ENCODE measurements at places on chromosomes 4 and X.
A peak's percentile ranks its signal among the peaks of the same experiment; 100 is the strongest.

DNA sequence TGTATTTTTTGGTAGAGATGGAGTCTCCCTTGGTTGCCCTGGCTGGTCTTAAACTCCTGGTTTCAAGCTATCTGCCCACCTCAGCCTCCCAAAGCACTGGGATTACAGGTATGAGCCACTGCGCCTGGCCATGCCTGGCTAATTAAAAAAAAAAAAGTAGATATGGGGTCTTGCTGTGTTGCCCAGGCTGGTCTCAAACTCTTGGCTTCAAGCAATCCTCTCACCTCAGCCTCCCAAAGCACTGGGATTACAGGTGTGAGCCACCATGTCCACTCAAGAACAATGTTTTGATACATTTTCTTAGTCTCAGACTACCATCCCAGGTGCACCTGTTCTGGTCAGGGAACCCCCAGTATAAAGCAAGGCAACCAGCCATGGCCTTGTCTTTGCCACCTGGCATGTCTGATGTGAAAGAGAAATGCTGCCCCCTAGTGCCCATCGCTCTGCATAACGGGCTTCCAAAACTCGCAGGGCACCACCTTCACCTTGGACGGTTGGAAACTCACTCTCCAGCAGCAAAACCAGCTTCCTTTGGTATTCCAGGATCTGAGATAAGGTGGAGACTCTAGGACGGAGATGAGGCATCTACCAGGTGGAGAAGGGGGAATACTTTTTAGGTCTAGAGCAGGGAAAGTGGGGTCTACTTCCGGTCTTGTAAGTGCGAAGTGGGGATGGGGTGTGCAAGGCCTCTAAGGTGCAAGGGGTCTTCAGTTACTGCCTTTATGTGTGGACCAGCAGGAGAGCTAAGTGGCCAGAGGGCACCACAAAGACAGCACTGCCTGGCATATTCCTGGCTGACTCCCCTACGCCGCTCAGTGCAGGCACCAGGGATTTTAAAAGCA, 47.7 kb upstream of the AFAP1 start:
- DNase-seq: peak; percentile 58

- no peak for DNase-seq
Measured at GRCh38 chr4:96227515-96227914, 387.6 kb downstream of the PDHA2 start.

- no peak for DNase-seq
Measured at GRCh38 chrX:123108513-123109427, 75.3 kb upstream of the GRIA3 start.

DNA sequence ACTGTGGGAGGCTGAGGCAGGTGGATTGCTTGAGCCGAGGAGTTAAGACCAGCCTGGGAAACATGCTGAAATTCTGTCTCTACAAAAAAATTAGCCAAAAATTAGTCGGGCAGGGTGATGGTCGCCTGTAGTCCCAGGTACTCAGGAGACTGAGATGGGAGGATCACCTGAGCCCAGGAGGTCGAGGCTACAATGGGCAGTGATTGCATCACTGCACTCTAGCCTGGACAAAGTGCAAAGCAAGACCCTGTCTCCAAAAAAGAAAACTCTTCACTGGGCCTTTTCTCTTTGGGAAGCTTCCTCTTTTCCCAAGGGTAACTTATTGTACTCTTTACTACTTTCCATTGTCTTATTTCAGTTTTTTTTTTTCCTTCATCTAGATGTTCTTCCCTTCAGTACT, 88.9 kb downstream of the UBE2K start:
- DNase-seq: no peak

GRCh38 chr4:110183643-110184042, 14.8 kb downstream of the ELOVL6 start:
- no peak for DNase-seq

Data from right kidney (tissue), 9 donors.